GM06990 (cell line): ENCODE measurements at places on chromosomes 5 and 9.
A peak's percentile ranks its signal among the peaks of the same experiment; 100 is the strongest.

- no peak for DNase-seq
These were observed 17.5 kb upstream of the CCDC192 start for GRCh38 chr5:127685662-127686061.

GRCh38 chr9:32705059-32705458, 69.6 kb upstream of the TAF1L start:
- no peak for DNase-seq

DNA sequence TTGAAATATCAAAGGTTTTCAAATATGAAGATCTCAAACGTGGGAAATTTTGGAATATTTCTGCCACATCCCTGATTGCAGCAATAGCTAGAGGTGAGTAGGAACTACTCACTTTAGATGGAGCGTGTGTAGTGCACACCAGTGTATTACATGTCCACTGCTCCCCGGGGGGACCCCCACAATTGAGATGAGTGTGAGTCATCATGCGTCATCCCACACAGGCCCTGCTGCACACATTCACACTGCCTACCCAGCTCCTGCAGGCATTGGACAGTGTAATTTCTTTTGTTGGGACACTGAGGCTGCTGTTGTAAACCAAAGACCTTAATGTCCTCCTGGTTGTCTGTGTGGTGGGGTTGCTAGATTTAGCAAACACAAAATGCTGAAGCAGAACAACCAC, 280.0 kb downstream of the GAS1 start:
- no peak for DNase-seq

- DNase-seq, result peak; percentile 8
These were observed 332.4 kb upstream of the CD180 start for GRCh38 chr5:67528953-67529352.

GRCh38 chr5:171633776-171634470, 151.7 kb upstream of the SMIM23 start:
- no peak for DNase-seq

GRCh38 chr5:57324181-57324580, 150.3 kb downstream of the GPBP1 start:
- DNase-seq, result no peak

DNA sequence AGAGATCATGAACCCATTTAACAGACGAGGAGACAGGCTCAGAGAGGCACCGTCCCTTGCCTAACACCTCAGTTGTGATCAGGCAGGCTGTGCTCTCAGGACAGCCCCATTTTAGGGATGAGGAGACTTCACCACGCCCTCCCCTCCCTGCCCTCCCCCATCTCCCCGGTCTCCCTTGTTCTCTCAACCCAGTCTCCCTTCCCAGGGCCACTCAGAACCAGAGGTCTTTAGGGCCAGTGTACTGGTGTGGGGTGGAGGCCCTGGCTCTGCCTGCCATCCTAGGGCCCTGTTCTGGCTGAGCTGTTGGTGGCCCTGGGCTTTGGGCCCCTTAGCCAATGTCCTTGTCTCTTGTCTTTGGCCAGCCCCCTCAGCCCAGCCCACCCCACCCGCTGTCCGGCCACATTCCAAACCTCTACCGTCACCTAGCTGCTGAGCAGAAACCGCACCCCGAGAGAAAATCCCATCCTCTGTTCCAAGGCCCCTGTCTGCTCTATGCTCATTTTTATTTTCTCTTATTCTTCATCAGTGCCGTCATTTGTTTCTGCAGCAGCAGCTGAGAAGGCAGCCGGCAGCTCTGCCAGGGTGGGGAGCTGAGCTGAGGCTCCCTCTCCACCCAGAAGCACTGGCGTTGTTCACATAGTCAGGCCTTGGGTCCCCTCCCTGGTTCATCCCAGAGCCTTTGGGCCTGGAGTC, 33.9 kb downstream of the OLFML2A start:
- DNase-seq, result no peak

DNA sequence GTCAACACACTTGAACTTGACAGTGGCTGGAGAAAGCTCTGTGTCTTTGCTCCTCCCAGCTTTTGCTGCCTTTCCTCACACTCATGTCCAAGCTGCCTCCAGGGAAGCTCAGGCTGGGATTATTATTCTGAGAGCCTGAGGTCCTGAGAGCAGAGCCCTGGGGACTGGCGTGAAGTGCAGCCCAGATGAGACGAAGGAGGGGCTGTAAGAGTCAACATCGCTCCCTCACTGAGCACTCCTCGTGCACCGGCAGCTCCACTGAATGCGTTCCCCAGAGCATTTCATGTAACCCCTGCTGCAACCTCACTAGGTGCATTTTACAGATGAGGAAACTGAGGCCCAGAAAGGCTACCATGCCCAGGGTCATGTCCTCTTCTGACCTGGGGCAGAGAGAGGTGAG, 63.5 kb upstream of the PHYKPL start:
- DNase-seq, result no peak

GRCh38 chr5:3596261-3596825, 711 bp downstream of the IRX1 start:
- DNase-seq, result no peak

GRCh38 chr5:178308541-178309092, 76.0 kb upstream of the PHYKPL start:
- DNase-seq, result no peak

DNA sequence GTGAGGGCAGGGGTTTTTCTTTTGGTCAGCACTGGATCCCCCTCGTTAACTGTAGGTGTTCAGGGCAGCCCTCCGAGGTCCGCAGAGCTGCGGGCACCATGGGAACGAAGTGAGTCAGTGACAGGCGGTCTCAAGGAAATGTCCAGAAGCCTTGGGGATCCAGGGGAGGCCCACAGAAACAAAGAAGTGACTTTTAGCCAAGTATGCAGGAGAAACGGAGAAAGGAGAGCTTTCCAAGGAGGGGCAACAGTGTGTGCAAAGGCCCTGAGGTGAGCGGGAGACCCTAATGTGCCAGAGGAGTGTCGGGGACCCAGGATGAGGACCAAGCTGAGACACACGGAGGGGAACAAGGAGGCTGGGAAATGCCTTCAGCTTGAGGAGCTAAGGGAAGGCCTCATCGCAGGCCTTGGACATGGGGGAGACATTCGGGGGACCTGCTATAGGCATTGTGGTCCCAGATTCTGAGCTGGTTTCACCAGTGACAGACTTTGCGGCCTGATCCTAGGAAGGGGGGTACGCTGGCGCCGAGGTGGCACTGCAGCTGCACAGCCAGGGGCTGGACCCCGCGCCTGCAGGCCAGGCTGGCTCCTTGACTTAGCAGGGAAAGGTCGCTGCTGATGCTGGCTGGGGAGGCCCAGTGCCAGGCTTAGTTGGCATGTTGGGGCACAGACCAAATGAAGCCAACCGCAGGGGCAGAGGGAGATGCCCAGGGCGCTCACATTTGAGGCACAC, 3.3 kb downstream of the LTC4S start:
- no peak for DNase-seq

DNA sequence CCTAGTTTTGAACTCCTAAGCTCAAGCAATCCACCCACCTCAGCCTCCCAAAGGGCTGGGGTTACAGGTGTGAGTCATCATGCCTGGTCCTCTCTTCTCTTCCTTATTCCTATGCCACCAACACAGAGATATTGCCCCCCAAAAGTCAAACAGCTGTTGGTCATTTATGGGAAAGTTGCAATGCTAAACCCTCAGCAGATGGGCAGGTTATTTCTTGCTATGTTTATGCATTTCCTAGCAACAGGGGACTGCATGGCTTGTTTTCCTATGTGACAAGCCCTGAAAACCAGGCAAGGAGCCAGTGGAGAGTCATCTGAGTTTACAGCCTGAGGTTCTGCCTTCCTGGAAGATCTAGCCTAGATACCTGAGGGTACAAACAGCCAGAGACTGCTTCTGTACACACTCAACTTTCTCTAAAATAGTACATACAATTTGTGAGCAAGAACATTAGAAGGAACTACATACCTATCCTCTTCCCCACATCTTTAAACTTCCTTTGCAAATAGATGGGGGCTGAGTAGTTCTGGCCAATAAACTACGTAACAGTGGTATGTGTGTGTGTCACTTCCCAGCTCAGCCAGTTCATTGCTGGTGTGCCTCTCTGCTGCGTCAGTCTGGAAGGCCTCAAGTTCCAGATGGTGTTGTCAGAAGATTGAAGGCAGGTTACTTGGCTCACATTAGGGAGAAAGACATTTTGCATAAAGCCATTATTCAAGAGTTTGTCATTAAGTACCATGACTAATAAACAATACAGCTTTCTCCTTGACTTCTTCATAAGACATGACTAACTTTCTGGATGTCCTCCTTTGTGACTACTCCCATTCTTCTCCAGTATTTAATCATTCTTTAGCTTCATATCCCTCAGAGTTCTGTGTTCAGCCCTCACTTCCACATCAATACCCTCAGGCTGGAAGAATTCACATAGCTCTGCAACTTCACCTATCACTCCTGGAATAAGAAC, 65.3 kb downstream of the CSNK1A1 start:
- no peak for DNase-seq

DNA sequence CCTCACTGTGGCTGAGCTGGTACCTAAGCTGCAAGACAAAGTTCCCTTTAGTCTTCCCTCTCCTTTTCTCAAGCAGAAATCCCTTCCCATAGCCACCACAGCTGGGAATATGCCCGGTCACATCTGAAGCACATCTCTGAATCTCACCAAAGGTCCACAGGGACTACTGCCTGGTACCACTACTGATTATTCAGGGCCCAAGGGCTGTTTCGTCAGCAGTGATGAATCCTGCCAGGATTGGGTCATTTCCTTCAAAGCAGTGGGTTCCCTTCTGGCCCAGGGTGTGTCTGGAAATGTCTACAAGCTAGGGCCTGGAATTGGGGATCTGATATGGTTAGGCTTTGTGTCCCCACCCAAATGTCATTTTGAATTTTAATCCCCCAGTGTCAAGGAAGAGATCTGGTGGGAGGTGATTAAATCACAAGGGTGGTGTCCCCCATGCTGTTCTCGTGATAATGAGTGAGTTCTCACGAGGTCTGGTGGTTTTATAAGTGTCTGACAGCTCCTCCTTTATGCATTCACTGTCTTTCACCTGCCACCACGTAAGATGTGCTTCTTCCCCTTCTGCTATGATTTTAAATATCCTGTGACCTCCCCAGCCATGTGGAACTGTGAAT, 83.2 kb upstream of the FST start:
- DNase-seq, result no peak

DNA sequence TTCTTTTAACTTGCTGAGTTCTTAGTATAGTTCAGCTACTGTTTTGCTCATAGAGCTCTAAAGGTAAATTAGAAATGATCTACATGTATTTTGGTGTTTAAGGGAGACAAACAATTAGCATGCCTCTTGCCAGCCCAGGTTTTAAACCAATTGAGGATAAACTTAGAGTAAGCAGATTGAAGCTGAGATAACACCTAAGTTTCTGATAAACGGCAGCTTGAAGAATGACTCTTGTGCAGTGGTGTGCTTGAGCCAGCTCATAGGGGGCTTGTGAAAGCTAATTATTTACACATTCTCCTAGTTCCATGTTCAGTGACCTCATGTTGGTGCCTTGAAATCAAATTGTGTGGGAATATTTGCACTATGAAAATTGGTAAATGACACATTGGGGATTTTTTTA, 193.0 kb downstream of the PRR16 start:
- no peak for DNase-seq

DNA sequence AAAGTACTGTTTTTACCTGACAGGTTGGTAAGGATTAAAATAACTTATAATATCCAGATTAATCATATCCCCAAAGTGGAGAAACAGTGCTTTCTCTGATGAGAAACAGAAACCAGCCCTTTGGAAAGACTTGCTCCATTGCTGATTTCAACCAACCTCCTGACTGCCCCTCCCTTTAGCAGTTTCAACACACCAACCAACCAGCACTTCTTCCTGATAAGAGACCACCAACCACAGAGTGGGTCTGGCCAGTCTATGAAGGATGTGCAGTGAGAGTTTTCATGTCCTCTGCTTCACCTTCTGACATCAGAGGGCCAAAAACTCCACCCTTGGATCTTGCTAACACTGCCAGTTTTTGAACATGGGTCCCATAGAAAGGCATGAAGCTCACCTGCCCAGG, 28.1 kb downstream of the RIGI start:
- no peak for DNase-seq

GRCh38 chr5:124162767-124163532, 583.5 kb downstream of the ZNF608 start:
- DNase-seq, result no peak

DNA sequence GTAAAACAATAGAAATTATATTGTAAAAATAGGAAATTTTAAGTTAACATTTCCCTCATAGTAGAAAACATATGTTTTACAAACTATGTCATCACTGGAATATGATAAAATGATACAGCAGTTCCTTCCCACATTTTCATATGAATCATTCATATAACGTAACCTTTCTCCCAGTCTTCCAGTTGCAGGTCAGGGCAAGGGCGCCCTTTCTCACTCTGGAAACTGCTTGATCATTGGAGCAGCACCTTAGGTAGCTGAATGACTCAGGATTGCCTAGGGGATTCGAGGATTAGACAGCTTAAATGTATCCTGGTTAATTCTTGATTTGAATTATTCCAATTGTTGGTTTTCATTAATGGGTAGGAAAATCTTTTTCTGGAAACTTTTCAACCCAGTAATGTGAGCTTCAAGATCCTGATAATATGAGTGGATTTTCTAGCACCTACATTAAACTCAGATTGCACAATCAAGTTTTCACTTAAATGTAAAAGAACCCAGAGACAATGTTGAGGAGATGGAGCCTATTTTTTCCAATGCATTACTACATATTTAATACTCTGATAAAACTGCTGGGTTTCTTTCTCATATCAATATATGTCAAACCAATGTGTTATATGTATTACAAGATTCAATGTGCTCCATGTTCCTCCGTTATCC, 32.6 kb upstream of the ANXA1 start:
- no peak for DNase-seq

- DNase-seq, result no peak
These were observed 326 bp downstream of the RIGI start for GRCh38 chr9:32525709-32526030.

GRCh38 chr5:61974680-61975079, 331.3 kb upstream of the KIF2A start:
- DNase-seq, result peak; percentile 6

DNA sequence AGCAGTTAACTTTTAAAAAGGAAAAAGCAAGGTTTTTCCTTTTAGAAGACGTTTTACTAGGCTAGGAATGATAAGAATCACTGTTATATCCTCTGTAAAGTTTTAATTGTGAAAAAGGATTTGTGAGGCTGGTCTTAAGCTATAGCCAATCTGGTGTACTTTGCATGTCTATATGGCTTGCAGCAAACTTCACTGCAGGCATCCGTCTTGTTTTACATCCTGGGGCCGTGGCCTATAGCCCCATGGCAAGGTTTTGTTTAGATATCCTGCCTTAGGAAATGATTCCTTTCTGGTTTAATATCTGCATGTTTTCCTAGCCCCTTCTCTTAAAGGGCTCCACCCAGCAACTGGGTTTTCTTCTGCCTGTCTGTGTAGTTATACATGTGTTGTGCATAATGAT, 272.8 kb downstream of the ICE1 start:
- no peak for DNase-seq

DNA sequence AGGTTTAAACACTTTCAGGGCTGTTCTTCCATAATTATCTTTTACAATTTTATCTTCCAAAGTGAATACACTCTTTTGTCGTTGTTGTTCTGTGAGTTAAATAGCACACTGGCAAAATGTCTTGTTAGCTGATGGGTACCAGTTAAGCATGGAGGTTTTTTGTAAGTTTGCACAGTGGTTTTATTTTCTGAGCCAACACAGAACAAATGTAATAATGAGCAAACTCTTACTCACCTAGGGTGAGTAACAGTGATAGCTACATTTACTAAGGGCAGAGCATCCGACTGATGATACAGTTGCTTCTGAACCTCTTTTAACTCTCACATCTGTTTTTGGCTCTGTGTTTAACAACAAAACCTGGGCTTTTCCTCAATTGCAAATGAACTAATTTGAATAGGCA, 103.2 kb downstream of the CTNND2 start:
- DNase-seq, result no peak

- no peak for DNase-seq
These were observed 53.3 kb downstream of the MEGF10 start for GRCh38 chr5:127343866-127344265.
